ENCODE measurements at places on chromosomes 16 and 17.

DNA sequence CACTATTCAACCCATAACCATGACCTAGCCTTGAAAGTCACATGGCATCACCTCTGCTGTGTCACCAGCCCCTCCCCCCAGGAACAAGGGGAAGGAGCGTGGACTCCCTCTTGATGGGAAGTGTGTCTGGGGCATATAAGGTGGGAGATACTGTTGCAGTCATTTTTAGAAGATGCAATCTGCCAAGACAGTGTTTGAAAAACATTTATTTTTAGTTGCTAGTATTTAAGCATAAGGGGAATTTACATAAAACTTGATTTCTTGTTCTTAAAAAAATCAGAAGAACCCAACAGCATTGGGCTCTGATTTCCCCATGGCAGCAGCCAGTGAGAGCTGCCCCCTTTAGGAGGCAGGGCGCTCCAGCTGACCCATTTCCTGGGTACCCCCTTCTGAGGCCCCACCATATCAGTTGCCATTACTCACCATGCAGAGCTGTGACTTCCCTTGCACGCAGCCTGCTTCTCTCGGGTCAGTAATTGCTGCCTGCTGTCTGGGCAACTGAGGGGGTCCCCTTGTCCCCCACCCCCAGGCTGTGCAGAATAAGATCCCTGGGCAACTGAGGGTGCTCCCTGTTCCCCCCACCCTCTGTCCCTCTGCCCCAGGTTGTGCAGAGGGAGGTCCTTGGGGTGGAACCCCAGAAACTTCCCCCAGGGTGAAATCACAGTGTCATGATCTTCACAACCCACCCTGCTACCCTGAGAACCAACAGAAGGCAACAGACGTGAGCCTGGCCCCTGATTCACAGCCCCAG, 11.8 kb upstream of the CDC42EP4 start:
- DNase-seq, result no peak

- peak; percentile 33 for DNase-seq
Observed at GRCh38 chr16:71364133-71364681, 5.7 kb downstream of the CALB2 start.

- DNase-seq, result no peak
Observed at GRCh38 chr17:57806167-57806830, 43.5 kb downstream of the MRPS23 start.

DNA sequence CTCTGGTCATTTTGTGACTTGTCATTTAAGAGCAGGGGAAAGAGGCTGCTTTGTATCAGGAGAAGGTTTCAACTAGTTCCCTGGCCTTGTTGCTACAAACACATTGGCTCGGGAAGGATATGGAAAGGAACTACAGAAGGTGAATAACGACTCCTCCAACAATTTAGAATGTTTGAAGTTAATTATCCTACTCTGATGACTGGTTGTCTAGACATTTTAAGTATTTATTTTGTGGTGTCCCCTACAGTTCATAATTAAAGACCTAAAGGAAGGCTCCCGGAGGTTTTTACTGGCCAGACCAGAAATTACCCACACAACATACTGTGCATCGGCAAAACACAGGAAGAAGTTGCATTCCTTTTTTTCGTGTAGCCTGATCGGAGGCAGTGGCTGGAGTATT, 515.8 kb upstream of the SALL1 start:
- no peak for DNase-seq
